ENCODE measurements at places on chromosomes 7 and 10.
A peak's percentile ranks its signal among the peaks of the same experiment; 100 is the strongest.

DNA sequence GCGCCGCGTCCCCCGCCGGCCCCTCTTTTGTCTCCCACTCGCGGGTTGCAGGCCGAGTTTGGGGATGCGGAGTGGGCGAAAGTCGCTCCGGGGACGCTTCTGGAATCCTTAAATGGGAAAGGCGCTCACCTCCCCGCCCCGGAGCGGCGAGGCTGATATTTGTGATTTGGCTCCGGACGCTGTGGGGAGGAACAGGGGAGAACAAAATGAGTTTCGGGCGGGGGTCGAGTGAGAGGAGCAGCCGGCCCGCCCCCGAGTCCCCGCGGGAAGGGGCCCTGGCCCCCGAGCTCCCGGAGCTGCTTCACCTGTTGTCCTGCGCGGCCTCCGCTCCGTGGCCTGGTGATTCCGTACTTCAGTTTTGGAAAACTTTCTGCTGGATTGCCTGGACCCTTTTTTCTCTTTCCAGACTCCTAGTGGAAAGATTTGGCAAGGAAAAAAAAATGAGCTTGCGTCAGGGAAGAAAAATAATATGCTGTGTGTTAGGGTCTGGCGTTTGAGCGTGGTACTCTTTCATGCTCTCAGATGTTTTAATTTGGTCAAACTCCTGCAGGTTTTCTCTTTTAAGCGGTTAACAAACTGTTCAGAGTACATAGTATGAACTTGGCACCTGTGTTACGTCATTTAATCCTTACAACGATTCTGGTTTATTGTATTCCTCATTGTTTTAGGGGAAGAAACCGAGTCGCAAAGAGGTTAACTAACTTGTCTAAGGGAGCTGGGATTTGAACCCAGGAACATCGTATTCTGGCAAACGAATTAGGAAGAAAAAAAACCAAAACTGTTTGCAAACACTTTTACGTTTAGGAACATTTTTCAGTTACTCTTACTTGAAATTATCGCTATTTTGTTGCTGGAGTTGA lies 924 bp downstream of the BMPR1A start:
- DNase-seq = peak; percentile 41

DNA sequence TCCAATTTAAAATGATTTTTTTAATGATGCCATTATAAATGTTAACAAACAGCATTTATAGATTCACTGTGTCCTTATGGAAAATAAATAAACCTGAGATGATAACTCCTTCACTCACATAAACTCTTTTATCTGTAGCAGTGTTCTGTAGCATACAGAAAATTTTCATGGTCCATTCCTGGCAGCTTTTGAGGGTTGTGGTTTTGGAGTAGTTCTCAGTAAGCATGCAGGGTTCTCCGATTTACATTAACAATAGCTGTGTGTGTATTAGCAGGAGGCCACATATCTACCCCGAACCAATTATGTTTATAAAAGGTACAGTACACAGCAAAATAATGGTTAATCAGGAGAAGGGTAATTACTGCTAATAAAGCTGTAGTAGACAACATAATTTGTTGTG lies 162.7 kb downstream of the CDCA7L start:
- DNase-seq = no peak

- peak; percentile 28 for DNase-seq
These were observed 649 bp downstream of the ACTR3B start for GRCh38 chr7:152759949-152760853.

- DNase-seq = no peak
These were observed 7.9 kb upstream of the CRTAC1 start for GRCh38 chr10:98038288-98038687.

- DNase-seq = no peak
These were observed 167.7 kb upstream of the MKLN1 start for GRCh38 chr7:131159961-131160361.

DNA sequence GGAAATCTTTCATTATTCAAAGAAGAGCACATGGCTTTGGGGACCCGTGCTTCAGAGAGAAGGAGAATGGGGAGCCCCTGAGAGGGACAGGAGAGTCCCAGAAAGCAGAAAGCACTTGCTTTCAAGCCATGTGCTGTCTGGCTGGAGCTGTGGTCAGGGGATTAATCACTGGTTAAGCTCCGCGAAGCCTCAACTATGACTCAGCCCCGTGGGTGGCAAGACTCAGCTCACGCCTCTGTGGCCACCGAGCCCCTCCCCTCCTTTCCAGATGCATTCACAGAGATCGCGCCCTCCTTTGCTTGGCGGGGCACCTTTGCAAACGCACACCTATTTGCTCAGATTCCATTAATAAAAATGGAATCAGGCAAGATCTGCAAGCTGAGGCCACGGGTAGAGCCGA lies 202.9 kb upstream of the TCERG1L start:
- DNase-seq = peak; percentile 50

DNA sequence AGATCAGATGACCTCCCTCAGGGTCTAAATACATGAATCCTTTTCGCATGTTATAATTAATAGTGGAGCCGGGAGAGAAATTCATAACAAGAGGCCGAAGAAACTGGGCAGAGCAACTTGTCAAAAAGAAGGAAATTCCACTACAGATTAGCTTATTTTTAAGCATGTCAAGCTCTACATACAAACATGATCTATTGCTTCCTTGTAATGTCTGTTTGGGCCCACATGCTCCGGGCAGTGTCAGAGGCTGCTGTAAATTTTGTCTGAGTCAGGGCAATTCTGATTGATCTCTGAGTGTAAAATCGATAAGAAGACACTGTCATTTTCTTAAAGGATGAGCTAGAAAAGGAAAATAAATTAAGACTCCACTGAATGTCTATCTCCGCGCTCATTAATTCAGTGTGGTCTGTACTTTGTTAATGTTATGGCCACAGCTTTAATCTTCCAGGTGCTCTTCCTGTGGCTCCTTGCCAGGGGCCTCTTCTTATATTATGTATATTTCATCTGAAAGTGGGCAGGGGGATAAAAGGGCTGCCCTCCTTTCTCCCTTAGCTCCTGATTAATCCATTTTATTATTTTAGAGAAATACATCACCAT lies 194.1 kb upstream of the SP8 start:
- DNase-seq = no peak

- no peak for DNase-seq
These were observed 88.2 kb upstream of the CXCL12 start for GRCh38 chr10:44473146-44473545.

DNA sequence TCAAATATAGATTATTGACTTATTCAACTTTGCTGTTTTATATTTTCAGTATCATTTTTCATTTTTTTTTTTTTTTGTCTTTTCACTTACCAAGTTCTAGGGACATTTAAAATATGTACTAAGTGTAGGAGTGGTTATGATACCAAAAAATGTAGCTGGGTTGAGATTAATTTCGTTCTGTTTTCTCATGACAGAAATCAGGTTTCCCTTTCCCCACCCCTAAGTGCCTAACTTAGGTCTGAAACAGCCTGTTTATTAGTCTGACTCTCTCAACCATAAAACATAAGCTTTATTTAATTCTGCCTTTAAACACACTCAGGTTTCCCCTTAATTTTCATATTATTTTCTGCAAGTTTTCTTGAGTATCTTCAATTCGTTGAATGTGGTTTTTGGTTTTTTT lies 22.1 kb downstream of the TMEM106B start:
- no peak for DNase-seq

DNA sequence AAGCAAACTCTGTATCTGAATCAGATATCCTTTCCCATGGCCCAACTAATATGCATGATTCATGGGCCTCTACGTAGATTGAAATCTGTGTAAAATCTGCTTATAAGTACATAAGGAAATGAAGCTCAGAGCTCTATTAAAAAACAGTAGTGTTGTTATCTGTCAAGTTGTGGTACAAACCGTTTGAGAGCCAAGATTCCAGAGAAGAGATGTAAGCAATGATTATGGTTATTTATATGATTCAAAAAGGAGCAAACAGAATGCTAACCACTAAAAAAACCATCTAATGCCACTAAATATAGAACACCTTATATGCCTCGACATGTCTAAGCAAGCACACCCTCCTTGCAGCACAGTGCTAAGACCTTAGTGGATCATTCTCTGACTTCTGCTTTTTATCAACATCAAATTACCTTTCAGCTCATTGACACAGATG lies 26.6 kb downstream of the RPP38 start:
- DNase-seq = peak; percentile 66

DNA sequence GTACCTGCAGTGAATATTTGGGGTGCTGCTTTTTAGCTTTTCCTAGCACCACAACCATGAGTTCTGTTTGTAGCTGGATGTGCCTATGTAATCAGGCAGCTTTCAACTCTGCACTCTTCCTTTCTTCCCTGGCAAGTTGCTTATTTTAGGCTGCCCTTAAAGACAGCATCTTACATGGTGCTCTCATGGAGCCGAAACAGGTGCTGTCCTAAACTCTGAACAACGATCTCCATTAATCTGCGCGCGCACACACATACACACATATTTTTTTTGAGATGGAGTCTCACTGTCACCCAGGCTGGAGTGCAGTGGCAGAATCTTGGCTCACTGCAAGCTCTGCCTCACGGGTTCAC lies 9.1 kb downstream of the RPS24 start:
- no peak for DNase-seq

DNA sequence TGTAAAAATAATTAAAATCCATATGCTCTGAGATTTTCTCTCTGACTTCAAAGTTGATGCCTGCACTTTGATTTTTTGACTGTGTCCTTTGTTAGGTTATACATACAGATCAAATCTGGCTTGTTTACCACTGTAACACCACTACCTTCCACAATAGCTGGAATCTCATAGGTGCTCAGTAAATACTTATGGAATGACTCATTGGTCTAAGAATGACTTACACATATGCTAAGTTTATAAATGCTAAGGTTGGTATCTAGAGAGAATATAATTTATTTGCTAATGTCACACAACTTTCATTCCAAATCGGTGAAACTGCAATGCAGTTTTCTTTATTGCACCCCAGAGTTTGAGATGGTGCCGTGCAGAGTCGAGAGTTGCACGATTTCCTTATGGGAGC lies 578.5 kb downstream of the SH2D4B start:
- DNase-seq = peak; percentile 49

- no peak for DNase-seq
These were observed 53.3 kb downstream of the FHIP2A start for GRCh38 chr10:114874827-114875411.

- DNase-seq = no peak
These were observed 225.2 kb upstream of the SH2B2 start for GRCh38 chr7:102061354-102061945.

DNA sequence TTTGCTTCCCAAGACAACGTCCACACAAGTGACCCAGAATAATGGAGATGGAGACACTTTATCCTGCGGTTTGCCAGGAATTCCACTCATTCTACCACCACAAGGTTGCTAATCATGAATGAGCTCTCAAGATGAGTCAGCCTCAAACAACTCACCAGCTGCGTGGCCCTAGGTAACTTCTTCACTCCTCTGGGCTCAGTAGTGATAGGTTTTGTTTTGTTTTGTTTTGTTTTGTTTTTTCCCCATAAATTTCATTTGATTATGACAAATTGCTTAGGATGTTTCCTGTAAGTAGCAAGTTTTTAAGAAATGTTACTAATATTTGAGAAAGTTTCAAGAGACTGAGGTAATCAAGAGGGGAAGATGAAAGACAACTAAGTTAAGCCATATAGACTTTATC lies 286.8 kb downstream of the PARD3 start:
- DNase-seq = peak; percentile 77

- DNase-seq = no peak
These were observed 9.2 kb downstream of the AKR1B1 start for GRCh38 chr7:134449680-134450079.

DNA sequence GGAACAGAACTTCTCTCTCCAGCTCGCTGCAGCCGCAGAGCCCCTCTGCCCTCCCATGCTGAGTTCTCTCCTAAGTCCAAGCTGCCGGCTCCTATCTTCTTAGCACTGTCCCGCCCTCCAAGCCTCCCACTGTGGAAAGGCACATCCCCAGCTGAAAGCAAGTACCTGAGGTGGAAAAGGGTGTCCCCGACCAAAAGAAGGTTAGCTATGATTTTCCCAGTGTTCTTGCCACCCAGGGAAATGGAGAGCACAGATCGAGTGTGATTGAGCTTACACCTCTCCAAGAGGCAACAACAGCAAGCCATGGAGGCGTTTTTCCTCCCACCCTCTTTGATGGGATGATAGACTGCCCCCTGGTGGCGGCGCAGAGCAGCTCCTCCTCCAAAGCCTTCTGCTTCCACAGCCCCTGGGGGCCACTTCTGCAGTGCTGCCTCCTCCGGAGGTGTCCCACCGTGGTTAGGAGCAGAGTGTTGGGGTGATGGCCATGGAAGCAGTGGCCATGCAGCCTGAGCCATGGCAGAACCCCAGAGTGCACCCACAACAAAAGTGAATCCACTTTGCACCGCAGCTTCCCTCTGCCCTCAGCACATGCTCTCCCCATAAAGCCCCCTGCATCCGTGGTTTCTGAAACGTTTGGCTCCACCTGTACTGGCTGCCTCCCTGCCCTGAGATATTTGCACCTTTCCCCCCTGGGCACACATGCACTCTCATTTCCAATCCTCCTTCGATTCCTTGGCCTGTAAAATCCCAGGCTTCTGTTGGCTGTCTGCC lies 143.1 kb upstream of the STK17A start:
- DNase-seq = peak; percentile 27

DNA sequence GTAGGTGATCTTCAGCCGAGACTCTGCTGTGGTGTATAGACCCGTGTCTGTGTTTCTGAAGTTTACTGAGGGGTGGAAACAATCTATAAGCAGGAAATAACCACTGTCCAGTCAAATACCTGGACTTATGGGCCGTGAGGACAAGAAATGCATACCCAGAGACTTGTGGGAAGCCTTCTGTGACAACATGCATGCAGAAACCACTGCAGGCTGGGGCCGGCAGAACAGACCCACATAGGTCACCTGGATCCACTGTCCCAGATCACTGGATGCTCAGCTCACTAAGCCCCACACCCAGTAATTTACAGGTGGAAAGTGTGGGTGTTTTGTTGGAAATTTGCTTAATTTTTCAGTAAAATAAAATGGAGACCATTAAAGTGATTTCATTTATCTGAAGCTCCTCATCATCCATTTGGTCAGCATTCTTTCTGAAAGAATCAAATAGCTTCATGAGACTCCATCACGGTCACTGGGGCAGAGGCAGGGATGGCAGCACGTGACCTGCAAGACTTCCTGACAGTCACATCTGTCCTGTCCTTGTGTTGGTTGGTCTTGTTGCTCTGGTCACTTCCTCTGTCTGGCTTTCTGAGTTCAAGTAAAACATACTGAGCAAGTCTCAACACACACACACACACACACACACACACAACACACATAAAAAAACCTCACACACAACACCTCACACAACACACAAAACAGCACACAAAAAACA lies 108.3 kb downstream of the TNS3 start:
- no peak for DNase-seq

DNA sequence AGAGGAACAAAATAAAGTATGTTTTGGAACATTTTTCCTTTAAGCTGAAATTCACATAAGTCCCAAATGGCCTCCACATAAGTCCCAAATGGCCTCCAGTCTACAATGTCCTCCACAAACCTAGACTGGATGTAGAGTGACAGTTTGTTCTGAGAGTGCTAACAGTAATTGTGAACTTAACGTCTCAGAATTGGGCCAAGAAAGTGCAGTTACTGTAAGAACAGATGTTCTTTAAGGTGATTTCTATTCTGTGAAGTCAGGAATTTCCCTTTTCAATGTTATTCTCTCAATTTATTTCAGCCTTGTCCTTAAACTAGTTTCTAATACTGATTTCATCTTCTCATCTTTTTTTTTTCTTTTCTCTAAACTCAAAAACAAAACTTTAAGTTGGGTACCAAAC lies 188.7 kb upstream of the SEMA3E start:
- no peak for DNase-seq
